Kidney epithelial cell (primary cell): ENCODE measurements at places on chromosomes 16 and 17.

- DNase-seq, result no peak
Observed at GRCh38 chr17:65201331-65201730, 64.2 kb downstream of the RGS9 start.

GRCh38 chr16:57623251-57624043, 5.0 kb upstream of the ADGRG1 start:
- no peak for DNase-seq

DNA sequence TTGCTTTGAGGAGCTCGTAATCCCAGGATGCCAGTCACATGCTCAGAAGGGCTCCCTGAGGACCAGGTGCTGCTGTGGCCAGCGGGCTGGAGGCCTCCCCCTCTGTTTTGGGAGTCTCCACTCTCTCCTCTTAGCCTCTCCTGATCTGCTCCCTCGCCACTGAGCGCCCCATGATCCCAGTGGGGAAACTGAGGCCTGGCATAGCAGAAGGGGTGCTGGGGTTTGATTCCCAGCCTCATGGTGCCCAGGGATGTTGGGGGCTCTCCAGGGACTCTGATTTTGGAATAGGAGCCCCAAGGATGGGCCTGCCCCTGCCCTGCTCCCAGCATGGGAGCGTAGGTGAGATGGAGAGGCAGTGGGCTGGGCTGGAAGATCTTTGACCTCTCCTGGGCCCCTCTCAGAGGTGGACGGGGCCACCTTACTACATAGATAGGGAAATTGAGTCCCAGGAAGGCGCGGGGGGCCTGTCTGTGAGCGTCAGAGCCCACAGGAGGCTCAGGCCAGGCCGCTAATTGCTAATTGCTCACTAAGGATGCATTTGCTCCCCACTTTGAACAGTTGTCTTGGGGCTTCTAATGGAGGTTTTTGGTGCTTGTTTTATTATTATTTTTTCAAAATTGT, 525 bp upstream of the ADCY7 start:
- DNase-seq, result no peak

- DNase-seq, result no peak
Observed at GRCh38 chr16:87707097-87707496, 58.7 kb downstream of the KLHDC4 start.

DNA sequence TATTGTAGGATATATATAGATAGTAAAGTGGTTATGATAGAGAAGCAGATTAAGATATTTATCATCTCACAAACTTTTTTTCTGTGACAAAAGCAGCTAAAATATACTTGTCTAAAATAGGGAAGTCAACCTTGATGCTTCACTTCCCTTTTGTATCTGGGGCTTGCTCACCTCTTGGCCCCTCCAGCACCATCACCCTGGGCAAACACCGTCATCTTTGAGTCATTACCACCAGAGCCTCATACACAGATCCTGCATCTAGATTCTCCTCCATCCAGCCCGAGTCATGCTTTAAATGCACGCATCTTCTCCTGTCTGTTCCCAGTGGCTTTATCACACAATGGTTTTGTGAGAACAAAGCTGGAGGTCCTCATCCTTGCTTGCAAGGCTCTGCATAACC, 1062.7 kb upstream of the EEF2KMT start:
- no peak for DNase-seq

DNA sequence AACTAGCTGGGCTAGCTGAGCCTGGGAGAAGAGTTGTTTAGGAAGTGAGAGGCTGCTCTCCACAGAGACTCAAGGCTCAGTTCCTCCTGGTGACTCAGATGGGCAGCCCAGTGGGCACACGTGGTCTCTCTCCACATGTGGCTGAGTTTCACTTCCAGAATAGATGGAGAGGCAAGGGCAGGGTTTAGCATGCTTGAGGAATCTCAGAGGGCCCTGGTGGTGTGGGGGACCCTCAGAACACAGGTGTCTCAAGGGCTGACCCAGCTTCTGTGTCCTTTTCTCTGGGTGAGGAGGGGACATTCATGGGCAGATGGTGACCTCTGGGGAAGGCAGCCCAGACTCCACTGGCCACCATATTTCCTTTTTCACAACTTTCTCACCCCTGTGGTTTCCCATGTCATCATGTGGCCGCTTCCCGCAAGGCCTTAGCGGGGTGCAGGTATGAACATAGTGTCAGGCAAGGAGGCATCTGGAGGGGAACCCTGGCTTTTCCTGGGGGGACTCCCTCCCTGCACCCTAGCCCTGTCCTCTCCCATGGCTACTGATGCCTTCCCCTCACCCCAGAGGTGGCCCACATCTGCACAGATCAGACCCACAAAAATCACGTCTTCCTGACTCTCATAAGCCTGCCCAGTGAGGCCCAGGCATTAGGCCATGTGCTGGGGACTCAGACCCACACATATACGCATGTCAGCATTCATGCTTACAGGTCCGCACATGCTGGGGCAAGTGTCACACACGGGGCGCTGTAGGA, 3.3 kb downstream of the GRN start:
- no peak for DNase-seq

- DNase-seq, result no peak
Observed at GRCh38 chr17:49447628-49448302, 33.1 kb upstream of the PHB1 start.

- DNase-seq, result peak; percentile 53
Observed at GRCh38 chr17:50423553-50424159, 2.4 kb upstream of the ACSF2 start.

GRCh38 chr16:22861580-22861979, 47.6 kb downstream of the HS3ST2 start:
- no peak for DNase-seq

DNA sequence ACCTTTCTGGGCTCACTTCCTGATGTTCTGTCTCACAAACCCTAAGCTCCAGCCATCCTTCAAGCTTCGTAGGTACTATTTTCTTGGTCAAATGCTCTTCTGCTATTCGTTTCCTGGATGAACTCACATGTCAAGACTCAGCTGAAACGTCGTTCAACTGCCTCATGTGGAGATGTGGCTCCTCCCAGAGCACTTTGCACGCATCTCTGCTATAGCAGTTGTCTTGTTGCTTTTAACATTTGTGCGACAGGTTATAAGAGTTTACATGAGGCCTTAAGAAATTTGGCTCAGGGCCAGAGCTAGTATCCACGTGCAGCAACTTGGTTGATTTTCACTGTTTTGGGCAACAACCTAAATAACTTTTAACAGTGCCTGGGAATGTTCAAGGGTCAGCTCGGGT, 2.8 kb upstream of the KRT40 start:
- DNase-seq, result no peak

GRCh38 chr16:87560428-87561199, 41.7 kb upstream of the JPH3 start:
- DNase-seq, result no peak

DNA sequence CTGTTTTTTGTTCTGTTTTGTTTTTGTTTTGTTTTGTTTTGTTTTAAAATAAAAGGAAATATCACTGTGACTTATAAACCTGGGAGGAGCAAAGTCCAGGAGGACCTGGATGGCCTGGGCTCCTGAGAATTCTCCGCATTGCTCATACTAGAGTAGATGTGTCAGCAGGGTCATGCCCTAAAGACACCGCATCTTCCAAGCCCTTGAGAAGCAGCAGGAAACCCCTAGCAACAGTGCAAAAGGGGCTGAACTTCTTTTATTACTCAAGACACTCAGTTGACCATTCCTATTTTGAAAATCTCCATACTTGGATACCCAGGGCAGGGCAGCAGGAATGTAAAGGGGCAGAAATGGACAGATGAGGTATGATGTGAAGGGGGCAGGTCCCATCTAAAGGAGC, 51.8 kb downstream of the SYT17 start:
- no peak for DNase-seq

DNA sequence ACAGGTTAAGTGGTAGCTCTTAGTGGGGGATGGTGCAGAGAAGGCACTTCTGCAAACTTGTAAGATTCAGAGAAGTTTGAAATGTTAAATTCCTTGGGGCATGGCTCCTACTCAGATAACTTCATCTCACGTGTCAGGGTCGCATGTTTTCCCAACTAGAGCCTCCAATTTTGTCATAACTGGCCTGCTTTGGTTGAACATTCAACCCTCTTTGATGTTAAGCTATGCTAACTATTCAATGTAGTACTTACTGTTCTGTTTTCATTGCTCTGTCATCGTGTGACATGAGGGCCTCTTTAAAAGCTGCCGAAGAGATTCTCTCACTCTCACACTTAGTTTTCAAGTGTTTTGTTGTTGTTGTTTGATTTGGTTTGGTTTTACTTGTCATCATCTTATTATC, 280.8 kb downstream of the CDH11 start:
- no peak for DNase-seq

DNA sequence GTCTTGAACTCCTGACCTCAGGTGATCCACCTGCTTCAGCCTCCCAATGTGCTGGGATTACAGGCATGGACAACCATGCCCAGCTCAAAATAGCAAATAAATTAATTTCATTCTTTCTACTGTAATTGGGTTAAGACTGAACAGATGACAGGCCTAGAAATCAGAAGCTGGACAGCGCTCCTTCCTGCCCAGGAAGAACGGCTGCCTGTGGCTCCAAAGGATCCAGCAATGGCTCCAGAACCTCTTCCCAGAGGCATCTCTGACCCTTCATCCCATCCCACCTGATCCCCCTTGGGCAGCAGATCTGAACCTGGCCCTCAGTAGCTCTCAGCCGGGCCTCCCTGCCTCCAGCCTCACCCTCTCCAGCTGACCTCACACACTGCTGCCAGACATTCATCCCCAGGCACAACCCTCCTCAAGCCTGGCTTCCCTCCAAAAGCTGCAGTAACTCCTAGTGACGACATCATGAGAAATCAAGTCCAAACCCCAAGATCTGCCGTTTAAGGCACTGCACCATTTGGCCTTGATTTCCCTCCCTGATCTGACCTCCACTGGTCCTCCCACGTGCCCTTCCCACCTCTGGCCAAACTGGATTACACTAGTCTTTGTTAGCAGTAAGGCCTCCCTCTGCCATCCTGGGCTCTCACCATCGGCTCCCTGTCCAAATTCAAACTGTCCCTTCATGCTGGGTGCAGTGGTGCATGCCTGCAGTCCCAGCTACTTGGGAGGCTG, 3.1 kb upstream of the MIF4GD start:
- no peak for DNase-seq

DNA sequence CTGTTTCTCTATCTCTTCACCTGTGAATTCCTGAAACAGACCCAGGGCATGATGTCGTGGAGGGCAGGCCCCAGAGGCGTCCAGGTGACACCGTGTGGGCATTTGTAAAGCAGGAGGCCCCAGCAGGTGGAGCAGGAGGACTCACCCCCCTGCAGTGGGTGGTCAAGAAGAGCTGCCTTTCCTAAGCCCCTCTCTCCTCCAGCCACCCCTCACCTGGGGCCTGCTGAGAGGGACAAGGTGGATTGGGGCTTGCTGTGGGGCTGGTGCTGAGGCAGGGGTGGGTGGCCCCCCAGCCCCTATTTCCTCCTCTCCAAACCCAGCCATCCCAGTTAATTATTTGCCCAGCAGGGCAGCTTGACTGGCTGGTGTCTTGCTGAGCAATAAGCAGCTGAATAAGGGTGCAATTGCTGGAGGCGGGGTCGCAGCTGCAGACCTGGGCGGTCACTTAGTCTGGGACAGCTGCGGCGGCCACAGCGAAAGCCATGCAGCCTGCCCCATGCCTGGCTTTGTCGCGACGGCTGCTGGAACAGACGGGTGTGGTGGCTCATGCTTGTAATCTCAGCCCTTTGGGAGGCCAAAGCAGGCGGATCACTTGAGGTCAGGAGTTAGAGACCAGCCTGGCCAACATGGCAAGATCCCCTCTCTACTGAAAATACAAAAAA, 56.4 kb downstream of the JPH3 start:
- DNase-seq, result no peak
